ENCODE measurements at places on chromosomes 4 and X.

- DNase-seq = no peak
These were observed 21.7 kb upstream of the CLNK start for GRCh38 chr4:10706236-10706635.

- DNase-seq = no peak
These were observed 102.2 kb downstream of the MXRA5 start for GRCh38 chrX:3244203-3244743.

DNA sequence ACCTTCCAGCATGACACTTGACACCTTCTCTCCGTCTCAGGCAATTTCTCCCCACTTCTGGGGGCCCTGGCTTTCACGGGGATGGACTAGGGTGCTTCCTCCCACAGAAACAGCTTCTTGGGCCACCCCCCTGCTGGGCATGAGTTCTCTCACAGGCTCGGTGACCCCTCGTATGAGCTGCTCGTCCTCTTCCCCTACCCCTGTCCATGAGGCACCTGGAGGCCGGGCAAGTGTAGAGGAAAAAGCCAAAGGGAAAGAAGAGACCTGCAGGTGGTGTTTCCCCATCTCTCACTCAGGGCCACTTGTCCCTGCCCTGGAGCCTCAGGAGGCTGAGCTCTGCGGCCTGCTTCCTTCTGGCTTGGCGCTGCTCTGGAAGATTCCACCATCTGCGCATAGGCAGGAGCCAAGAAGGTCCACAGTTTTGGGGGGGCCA lies 1.9 kb upstream of the RGS12 start:
- no peak for DNase-seq

GRCh38 chr4:155489271-155489670 lies 112.5 kb upstream of the MAP9 start:
- no peak for DNase-seq

DNA sequence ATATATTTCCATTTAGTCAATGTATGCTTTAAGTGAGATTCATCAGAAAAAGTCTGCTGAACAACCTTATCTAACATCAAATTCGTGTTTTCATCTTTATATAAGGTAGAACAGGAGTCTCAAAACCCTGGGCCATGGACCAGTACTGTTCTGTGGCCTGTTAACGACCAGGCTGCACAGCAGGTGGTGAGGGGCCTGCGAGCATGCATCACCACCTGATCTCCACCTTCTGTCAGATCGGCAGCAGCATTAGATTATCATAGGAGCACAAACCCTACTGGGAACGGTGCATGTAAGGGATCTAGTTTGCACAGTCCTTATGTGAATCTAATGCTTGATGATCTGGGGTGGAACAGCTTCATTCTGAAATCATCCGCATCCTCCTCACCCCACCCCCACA lies 3.2 kb downstream of the CTSO start:
- DNase-seq = no peak

GRCh38 chr4:78864405-78865024 lies 74.7 kb downstream of the PAQR3 start:
- DNase-seq = no peak

- DNase-seq = no peak
These were observed 28.5 kb downstream of the SLC25A4 start for GRCh38 chr4:185171373-185172071.

DNA sequence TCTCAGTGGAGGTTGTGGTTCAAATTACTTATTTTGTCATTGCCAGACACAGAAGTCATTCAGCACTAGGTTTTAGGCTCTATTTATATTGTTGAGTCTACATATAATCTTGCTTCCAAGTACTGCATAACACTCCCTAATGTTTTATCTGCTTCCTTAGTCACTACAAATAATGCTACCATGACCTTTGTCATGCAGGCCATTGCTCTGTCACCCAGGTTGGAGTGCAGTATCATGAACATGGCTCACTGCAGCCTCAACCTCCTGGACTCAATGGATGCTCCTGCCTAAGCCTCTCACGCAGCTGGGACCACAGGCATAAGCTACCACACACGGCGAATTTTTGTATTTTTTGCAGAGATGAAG lies 23.5 kb upstream of the PDZD4 start:
- DNase-seq = no peak

- no peak for DNase-seq
These were observed 76.2 kb downstream of the PRRG1 start for GRCh38 chrX:37425370-37425769.

GRCh38 chr4:59770601-59771264 lies 1429.4 kb upstream of the ADGRL3 start:
- no peak for DNase-seq

GRCh38 chrX:18895189-18895951 lies 88.5 kb downstream of the PHKA2 start:
- no peak for DNase-seq

GRCh38 chr4:133565379-133565778 lies 416.3 kb downstream of the PCDH10 start:
- no peak for DNase-seq

- DNase-seq = no peak
These were observed 32.0 kb downstream of the DAPP1 start for GRCh38 chr4:99848591-99849001.

DNA sequence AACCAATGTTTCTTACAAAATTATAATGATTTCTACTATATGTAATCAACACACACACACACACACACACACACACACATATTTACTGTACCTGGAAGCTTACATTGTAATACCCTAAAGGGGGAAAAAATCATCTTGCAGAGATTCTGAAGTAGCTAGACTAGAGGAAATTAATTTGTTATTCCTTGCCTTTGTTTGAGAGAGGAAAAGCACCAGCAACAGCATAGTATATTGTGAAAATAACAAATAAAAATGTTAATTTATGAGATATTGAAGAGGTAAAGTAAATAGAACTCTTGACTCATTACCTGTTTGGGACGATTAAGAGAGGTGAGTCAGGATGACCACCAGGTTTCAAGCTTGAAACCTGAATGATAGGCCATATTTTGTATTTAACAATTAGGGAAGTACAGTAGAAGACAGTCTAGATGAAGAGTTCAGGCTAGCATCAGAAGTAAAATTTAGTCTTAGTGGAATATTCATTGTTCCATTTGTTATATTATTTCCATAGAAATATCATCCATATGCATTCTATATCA lies 873.4 kb upstream of the PCDH10 start:
- no peak for DNase-seq

DNA sequence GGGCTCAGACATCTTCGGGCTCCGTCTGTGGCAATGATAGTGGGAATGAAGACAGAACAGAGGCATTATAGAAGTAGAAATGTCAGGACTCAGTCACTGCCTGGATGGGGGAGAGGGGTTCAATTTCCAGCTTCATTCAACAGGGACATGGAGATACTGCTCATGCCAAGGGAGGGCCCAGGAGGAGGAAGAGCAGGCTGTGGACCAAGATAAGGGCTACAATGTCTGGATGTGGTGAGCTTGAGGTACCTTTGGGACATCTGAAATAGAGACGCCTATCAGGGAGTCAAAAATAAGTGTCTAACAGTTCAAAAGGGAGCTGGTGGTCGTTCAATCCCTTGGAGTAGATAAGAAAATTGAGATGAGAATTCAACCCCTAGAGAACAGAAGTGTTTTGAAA lies 34.5 kb downstream of the ELF4 start:
- DNase-seq = no peak

DNA sequence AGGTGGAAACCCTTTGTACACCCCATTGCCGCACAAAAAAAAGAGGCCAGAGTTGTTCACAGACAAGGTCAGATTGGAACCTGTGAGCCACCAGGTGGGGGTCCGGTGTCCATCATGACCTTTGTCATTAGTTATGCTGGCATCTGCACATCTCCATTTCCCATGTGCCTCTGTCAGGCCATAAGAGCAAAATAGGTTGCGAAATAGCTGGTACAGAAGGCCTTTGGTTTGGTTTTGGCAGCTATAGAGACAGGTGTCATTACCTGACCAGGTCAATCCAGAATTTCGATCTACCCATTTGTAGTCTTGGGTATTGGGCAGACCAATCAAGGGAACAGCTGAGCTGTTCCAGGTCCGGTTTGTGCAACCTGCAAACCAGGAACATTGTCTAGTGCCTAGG lies 6.6 kb downstream of the ERVMER34-1 start:
- no peak for DNase-seq

DNA sequence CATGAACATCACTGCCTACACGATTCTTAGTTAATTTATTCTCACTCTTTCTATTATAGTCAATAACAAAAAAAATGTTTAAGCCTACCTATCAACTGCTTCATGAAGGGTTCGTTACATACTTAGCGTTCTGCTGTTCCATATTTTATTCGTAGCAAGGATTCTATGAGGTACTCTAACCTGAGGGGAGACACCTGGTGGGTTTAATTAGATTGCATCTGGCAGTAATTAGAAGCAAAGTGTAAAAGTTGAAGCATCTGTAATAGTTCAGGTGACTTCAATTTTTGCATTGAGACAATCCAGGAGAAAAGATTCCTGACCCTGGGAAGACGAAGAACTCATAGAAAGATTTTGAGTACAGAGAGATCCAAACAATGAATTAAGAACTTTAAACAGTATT lies 1655.8 kb upstream of the TENM3 start:
- no peak for DNase-seq

- no peak for DNase-seq
These were observed 58.8 kb upstream of the ATP6AP2 start for GRCh38 chrX:40521868-40522450.

- no peak for DNase-seq
These were observed 771 bp upstream of the RBPJ start for GRCh38 chr4:26319949-26320537.

- DNase-seq = no peak
These were observed 28.7 kb downstream of the RLIM start for GRCh38 chrX:74585766-74586165.

DNA sequence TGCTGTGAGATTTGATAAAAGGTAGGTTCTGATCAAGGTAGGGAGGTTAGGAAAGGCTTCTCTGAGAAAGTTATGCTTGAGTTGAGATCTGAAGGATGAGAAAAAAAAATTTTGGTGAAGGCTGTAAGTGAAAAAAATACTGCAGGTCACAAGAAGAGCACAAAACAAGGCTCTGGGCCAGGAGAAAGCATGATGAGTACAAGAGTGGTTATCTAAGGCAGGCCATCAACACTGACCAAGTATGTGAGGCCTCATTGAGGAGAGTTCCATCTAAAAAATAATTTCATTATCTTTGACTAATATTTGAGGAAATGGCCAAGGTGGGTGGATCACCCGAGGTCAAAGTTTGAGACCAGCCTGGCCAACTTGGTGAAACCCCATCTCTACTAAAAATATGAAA lies 71.6 kb upstream of the SLC4A4 start:
- no peak for DNase-seq

- DNase-seq = no peak
These were observed 247.8 kb downstream of the ADGRL3 start for GRCh38 chr4:61447918-61448317.

DNA sequence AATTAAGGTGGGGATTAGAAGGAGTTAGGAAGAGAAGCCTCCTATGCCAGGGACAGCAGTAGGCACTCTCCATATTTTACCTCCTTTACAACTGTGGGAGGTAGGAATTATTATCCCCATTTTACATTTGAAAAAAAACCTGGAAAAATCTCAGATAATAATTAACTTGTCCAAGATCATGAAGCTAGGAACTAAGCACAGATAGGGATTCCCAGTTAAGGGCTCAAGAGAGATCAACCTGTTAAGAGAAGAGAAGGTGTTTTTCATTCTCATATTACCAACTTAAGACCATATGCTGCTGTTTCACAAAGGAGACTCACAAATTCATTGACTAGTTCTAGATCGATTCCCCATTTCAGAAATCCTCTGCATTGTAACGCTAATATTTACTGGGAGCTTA lies 16.1 kb upstream of the FAM47E start:
- DNase-seq = no peak

- DNase-seq = peak; percentile 36
These were observed 23.9 kb upstream of the PRDM8 start for GRCh38 chr4:80173401-80173800.

- DNase-seq = no peak
These were observed 14.5 kb downstream of the CMC4 start for GRCh38 chrX:155056471-155056870.

GRCh38 chr4:153790500-153790865 lies 1.6 kb upstream of the SFRP2 start:
- no peak for DNase-seq

- DNase-seq = no peak
These were observed 204.7 kb upstream of the CASK start for GRCh38 chrX:42128020-42128419.

DNA sequence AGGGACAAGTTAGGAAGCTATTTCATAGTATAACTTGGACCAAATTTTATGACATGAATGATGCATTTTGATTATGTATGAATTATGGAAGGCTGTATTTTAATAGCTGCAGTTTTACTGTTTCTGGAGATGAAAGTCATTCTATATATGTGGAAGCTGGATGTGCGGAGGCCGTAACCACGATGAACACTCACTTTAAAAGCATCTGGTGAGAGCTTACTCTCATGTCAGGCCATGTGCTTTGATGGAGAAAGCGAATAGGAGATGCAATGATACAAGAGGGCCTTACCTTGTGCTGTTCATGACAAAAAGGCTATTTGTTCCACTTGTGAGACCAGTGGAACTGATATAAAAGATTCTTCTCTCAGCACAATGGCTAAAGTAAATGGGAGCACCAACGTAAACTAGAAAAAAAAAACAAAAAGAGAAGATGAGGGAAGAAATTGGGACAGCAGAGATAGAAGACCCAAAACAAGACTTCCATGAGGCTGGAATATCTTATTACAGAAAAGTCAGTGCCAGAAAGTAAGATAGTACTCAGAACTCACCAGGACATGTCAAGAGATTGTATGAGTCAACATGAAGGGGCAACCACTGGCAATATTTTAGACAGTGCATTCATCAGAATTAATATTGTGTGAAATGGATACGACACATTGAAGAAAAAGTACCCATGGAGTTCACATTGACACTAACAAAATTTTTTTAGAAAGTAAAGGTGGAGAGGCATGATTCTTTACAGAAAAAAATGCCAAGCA lies 63.3 kb upstream of the GAB1 start:
- DNase-seq = no peak

DNA sequence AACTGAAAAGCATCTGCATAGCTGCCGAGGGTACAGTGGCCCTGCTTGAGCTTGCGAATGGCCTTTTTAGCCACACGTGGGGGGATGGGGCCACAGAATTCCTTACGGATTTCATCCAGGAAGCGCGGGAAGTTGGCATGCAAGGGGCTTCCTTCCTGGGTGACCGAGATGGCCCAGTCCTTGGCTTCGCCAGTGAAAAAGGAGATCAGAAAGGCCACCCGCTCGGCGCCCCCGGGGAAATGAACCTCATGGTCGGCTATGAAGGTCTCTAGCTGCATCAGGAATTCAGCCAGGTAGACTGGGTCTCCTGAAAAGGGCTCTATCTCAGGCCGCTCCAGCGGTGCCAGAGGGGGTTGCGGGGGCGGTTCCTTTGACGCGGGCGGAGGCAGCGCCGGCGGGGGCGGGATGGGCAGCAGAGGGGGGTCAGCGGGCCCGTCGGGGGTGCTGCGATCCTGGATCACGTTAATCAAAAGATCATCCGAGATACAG lies 909 bp downstream of the RTL5 start:
- no peak for DNase-seq

GRCh38 chrX:112818114-112819007 lies 22.3 kb downstream of the AMOT start:
- DNase-seq = no peak

DNA sequence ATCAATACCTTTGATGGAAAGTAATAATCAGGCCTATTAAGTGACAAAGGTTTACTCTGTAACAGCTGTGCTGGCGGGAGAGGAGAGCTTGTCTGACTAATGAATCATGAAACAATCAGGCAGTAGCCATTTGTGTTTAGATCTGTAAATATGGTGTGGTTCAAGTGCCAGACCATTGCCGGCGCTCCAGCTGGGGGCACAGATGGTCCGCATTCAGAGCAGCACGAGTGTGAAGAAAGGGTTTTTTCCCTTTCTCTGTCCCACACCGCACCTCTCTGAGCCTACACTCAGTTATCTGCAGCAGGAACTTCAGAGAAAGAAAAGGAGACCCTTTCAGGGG lies 111.3 kb upstream of the PAQR3 start:
- no peak for DNase-seq

All from stimulated activated CD8-positive, alpha-beta memory T cell treated with anti-CD3 and anti-CD28 coated beads, Interleukin-12 subunit alpha, Interleukin-12 subunit beta, amount 100 ng/mL, for 1 hour (primary cell).